ENCODE measurements at places on chromosomes 6 and 20.

GRCh38 chr6:51167468-51167867 lies 348.8 kb downstream of the TFAP2B start:
- DNase-seq, result no peak

- DNase-seq, result no peak
These were observed 18.3 kb downstream of the SNX9 start for GRCh38 chr6:157841211-157841840.

- no peak for DNase-seq
These were observed 85.5 kb upstream of the ZNF217 start for GRCh38 chr20:53678990-53679596.

- DNase-seq, result no peak
These were observed 68.7 kb upstream of the SLC4A11 start for GRCh38 chr20:3307725-3308124.

DNA sequence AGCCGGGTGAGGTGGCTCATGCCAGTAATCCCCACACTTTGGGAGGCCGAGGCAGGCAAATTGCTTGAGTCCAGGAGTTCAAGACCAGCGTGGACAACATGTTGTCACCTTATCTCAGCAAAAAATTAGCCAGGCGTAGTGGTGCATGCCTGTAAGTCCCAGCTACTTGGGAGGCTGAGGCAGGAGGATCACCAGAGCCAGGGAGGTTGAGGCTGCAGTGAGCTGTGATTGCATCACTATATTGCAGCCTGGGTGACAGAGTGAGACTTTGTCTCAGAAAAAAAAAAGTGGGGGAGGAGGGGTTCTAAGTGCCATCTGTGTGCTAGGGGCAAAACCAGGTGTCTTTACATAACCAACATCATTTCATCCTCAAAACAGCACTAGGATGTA lies 48.3 kb downstream of the CDK5RAP1 start:
- DNase-seq, result no peak
